ENCODE measurements at places on chromosomes 5 and 9. TPM values are rescaled to one million over a fixed set of nuclear protein-coding genes. Genes with fewer than 3 reads are reported as not detected.
A peak's percentile ranks its signal among the peaks of the same experiment; 100 is the strongest.

Gene OCLN
- total RNA-seq: 12.8 TPM

GRCh38 chr9:14428781-14429230, 114.9 kb upstream of the NFIB start:
- DNase-seq: no peak

DNA sequence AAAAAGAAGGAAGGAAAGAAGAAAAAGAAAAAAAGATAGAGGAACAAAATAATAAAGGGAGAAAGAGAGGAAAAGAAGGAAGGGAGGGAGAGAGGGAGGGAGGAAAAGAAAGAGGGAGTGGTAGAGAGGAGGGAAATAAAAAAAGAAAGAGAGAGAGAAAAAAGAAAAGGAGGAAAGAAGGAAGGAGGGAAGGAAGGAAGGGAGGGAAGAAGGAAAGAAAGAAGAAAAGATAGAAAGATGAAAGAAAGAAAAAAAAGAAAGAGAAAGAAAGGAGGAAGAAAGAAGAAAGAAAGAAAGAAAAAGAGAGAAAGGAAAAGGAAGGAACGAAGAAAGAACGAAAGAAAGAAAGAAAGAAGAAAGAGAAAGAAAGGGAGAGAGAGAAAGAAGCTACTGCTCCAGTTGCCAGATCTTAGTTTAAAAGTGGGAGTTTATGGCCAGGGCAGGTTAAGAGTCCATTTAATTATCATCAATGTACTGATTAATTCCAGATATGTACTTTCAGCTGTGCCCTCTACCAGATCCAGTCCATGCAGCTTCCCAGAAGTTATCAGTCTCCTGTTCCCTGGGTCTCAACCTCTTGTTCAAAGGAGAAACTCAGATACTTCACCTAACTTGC, 1378.5 kb upstream of the NUDT12 start:
- DNase-seq: no peak

Gene NRG2
- total RNA-seq: 5.2 TPM

DNA sequence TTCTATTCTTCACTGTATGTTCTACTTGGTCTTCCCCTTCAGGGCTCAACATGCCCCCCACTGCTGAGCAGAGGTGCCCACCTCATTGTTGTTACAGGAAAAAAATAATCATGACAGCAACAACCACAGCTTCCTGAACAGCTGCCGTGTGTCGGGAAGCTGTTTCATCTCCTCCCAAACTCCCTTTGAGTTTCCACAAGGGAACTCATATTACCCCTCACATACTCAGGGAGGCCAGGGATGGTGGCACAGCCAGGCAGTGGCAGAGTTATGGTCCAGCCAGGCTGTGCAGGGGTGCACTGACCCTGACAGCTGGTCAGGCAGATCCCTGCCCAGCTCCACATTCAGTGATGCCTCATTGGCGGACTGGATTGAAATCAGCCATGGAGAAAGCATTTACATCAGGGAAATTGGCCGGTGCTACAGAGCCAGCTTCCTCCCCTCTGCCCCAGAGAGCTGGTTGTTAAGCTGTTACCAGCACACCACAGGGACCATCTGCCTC, 37.3 kb downstream of the SARDH start:
- DNase-seq: no peak

DNA sequence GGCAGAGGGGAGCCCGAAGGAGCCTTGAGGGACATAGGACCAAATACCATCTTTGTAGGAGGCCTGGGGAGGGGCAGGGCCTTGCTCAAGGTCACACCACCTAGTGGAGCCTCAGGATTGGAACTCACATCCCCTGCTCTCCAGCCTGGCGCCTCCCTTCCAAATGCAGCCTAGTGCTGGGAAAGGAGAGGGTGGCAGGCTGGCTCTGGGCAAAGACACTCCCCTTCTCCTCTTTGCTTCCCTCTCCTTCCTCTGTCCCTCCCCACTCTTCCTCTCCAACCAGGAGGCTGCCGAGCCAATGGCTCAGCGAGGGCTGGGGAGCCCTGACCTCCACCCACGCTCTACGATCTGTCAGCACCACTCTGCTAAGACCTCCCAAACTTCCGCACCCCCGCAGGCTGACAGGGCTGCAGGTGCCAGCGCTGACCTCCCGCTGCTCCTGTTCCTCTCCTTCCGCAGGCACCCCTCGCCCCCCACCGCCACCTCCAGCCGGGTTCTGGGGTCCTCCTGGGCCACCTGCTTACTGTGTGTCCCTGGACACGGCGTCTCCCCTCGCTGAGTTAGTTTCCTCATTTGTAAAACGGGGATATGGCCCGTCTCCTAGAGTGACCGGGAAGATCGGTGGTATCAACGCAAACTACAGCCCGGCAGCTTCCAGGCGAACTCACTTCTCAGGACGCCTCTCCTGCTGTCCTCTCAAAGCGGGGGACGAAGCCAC, 52.9 kb downstream of the C9orf50 start:
- DNase-seq: no peak

Gene FANCG
- total RNA-seq: 17.2 TPM

DNA sequence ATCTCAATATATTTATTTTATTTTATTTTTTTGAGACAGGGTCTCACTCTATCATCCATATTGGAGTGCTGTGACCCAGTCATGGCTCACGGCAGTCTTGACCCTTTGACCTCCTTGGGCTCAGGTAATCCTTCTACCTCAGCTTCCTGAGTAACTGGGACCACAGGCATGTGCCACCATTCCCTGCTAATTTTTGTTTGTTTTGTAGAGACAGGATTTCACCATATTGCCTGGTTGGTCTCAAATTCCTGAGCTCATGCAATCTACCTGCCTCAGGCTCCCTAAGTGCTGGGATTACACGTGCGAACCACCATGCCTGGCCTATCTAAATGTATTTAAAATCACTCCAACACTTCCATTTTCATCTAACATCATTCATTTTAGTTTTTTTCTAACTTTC, 190.5 kb upstream of the CHD1 start:
- DNase-seq: no peak

Gene RASEF
- 7.6 TPM for total RNA-seq

GRCh38 chr5:64872044-64872443, 103.3 kb downstream of the CWC27 start:
- DNase-seq: no peak

DNA sequence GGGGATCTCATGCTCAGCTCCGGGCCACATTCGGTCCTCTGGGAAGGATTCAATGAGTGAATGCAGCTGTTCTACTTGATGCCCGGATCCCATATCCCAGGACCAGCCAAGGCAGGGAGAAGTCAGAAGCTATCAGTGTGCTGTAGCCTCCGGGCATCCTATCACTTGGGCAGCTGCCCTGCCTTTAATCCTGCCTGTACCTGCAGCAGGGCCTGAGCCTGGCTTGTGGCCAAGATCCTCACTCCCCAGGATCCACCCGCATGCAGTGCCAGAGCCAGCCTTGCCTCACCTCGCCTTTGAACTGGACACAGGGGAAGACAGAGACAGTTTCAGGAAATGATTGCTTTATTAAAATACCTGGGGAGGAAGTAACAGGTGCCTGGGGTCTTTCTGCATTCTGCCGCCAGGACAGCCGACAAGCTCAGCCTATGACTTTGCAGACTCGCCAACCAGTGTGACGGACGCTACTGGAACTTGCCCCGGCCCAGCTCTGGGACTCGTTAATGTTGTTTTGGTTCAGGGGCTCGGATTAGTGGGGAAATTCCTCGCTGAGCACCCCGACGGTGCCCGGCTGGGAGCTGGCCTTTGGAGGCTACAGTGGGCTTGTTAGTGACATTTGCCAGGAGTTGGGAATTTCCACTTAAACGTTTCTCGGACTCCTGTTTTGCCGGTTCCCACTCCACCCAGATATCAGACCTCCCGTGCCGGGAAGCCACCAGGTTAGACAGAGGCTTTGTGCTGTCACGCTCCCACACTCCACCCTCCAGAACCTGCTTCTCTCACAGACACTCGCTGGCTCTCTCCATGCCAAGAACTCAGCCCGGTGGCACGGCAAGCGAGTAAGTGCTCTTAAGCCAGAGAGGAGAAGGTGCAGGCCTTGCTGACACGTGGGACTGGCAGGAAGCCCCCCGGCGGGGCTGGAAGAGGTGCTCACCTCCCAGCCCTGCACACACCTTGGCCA, 721 bp downstream of the PTGES start:
- no peak for DNase-seq

DNA sequence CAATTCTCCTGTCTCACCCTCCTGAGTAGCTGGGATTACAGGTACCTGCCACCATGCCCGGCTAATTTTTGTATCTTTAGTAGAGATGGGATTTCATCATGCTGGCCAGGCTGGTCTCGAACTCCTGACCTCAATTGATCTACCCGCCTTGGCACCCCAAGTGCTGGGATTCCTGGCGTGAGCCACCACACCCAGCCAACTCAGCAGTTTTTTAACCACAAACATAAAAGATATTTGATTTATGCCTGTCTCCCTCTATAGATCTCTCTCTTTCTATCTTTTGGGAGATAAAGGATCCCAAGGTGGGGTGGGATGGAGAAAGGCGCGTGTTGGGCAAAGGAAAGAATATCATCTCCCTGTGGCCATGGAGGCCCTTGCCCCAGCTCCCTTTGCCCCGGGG, 26.8 kb downstream of the NR4A3 start:
- DNase-seq: no peak

DNA sequence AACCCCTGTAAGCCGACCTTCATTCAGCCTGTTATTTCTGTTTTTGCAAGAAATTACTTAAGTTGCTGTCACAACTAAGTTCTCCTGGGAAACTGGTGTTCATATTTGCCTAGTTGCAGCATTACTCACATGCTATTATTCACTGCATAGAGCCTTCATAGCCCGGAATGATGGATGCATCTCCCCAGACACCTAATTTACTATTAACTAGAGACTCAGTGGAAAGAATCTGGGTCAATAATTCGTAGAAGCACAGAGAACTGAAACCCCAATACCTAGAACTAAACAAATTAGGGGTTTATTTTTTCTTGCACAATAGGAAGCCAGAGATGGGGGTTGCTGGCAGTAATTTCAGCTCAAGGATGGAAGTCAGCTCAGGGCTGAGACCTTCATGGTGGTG, 45.7 kb upstream of the FAM170A start:
- DNase-seq: no peak

GRCh38 chr9:124392871-124393460, 22.3 kb downstream of the PSMB7 start:
- DNase-seq: no peak

- no peak for DNase-seq
These were observed 134.8 kb downstream of the FBXO4 start for GRCh38 chr5:42059778-42060464.

Gene PCDHGB2
- total RNA-seq: 8.3 TPM

Gene ANKRD31
- 1.2 TPM for total RNA-seq

GRCh38 chr5:173764332-173765028, 123.7 kb upstream of the CPEB4 start:
- DNase-seq: peak; percentile 96

Data from vagina (tissue), 2 donors.